Renal cortical epithelial cell (primary cell): ENCODE measurements at places on chromosomes 13 and 19. TPM values are rescaled to one million over a fixed set of nuclear protein-coding genes. Genes with fewer than 3 reads are reported as not detected.

The RNF225 gene
- total RNA-seq: not detected in 2 replicates

The CCL25 gene
- total RNA-seq: not detected in 2 replicates

The ZNF227 gene
- 17.9 and 24.7 TPM in 2 replicates for total RNA-seq

The KLC3 gene
- 1.3 and 13.2 TPM in 2 replicates for total RNA-seq

The LGALS14 gene
- not detected in 2 replicates for total RNA-seq

The PROZ gene
- not detected in 2 replicates for total RNA-seq

The CGB8 gene
- 1.2 TPM in 1 of 2 replicates, not detected in the other for total RNA-seq

The CLIP3 gene
- total RNA-seq: 1.2 and 15.2 TPM in 2 replicates

The CCNA1 gene
- 1.4 and 3.6 TPM in 2 replicates for total RNA-seq

The ANGPTL8 gene
- total RNA-seq: not detected in 2 replicates

The TGFBR3L gene
- 0.75 and 1.0 TPM in 2 replicates for total RNA-seq

The SRRM5 gene
- total RNA-seq: 0.05 TPM in 1 of 2 replicates, not detected in the other

The DMKN gene
- 52.7 and 144 TPM in 2 replicates for total RNA-seq

The FFAR1 gene
- total RNA-seq: not detected in 2 replicates

The SCEL gene
- 4.6 and 255 TPM in 2 replicates for total RNA-seq

The ZNF563 gene
- 5.4 and 12.8 TPM in 2 replicates for total RNA-seq

The CACTIN gene
- total RNA-seq: 19.1 and 32.4 TPM in 2 replicates
